Suprapubic skin (tissue), 4 donors: ENCODE measurements at places on chromosomes 11 and 22. TPM values are rescaled to one million over a fixed set of nuclear protein-coding genes. Genes with fewer than 3 reads are reported as not detected.

EXPH5 gene
- total RNA-seq: 232 TPM

DEUP1 gene
- not detected for total RNA-seq

CEND1 gene
- total RNA-seq: not detected

OR2AT4 gene
- not detected for total RNA-seq

TREH gene
- not detected for total RNA-seq

OR6T1 gene
- total RNA-seq: not detected

LUZP2 gene
- total RNA-seq: 0.11 TPM

DRICH1 gene
- total RNA-seq: not detected

OR4C46 gene
- not detected for total RNA-seq

DNA sequence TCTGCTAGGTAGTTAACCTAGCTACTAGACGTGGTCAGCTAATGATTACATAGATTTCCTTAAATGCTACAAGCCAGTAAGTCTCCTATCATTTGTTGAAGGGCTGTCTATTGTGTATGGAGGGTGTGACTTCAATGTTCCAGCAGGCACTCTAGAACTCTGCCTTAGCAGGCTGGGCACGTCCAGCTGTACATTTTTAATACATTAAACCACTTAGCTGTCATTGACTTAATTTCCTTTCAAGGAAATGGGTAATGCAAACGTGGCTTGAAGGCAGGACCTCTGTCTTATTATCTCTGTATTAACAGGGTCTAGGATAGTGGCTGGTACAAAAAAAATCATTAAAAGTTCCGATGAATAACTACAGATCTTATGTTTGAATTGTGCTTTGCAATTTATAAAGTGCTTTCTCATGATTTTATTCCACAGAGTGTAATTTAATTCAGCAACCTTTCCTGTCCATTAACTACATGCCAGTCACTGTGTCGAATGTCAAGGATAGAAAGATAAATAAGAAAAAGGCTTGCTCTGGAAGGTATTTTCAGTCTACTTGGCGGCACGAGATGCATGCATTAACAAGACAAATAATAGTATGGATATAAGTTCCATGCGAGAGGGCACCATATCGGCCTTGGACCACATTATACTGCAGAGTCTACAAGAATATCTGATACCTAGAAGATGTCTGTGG lies 60.3 kb downstream of the APOL3 start:
- no peak for DNase-seq

GRCh38 chr11:42257534-42257933 lies 798.1 kb upstream of the LRRC4C start:
- no peak for DNase-seq

DNA sequence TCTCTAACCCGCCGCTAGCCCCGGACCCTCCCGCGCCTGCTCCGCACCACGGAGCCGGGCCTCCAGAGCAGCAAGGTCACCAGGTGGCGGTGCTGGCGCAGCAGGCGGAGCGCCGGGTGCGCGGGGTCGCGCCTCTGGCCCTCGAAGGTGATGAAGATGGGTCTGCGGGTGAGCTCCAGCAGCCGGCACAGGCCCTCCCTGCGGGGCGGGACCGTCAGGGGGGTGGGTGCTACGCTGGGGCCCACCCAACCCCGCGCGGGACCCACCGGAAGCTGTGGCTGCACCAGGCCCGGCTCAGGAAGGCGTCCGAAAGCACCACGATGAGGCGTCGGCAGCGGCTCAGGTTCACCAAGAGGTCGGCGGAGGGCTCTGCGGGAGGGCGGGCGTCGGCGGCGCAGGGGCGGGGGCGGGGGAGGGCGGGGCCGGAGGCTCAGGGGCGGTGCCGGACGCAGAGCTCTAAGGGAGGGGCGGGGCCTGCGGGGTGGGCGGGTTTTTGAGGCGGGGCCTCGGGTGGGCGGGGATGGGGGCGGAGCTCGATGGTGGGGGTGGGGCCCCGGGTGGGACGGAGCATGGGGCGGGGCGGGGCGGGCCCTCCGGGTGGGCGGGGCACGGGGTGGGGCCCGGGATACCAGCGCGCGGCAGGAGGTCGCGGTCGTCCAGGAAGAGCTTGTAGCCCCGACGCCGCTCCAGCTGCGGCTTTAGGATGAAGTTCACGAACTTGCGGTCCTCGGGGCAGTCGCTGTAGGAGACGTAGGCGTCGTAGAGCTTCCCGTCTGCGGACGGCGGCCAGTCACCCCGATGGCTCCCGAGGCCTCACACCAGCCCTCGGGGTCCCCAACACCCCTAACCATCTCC lies 7.8 kb downstream of the SIGIRR start:
- DNase-seq: no peak

GRCh38 chr11:25938952-25939351 lies 393.0 kb upstream of the ANO3 start:
- no peak for DNase-seq

DNA sequence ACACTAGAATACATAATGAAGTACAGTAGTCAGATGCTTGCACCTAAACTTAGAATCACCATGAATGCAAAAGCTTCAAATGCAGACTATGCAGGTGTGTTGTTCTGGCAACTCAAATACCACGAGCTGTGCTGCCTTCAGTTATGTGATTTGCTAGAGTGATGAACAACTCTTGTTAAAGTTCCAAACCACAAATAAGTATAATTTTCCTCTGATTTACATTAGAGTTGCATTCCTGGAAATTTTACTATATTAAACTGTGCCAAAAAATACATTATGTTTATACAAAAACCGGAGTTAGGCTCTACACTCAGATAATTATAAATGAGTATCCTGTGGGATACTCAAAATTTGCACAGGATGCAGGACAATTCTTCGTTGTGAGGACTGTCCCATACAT lies 3.0 kb downstream of the TMEM218 start:
- no peak for DNase-seq

GRCh38 chr22:38316364-38317121 lies 690 bp downstream of the CSNK1E start:
- DNase-seq: no peak

- DNase-seq: no peak
Observed at GRCh38 chr11:131041331-131042040, 125.2 kb upstream of the SNX19 start.

DNA sequence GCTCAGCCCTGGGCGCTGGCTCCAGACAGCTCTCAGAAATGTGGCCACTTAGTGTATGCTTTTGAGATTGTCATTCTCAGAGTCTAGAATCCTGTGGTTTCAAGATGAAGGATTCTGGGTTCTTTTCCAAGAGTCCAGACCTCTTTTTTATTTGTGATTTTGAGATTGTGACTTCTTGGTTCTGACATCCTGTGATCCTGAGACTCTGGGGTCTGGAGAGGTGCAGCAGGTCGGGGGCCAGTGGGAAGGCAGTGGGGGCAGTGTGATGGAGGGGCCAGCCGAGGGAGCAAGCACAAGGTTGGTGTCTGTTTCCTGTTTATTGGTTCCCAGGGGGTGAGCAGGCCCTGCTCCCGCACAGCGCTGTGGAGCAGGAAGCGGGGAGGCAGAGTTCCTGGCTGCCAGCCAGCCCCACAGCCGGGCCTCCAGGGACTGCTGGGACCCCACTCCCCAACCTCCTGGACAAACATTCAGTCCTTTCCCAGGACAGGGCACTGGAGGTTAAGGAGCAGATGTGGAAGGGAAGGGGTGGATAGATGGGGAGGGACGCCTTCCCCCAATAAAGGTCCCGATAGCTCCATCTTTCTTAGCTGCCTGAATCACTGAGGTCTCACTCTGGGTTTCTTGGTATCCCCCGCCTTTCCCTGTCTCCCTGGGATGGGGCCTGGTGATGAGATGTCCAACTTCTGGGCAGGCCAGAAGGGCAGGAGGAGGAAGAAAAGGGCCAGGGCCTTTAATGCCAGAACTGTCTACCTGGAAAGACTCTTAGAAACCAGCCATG lies 13.7 kb downstream of the ARHGEF17 start:
- DNase-seq: no peak
